ENCODE measurements at places on chromosomes 1 and 21. TPM values are rescaled to one million over a fixed set of nuclear protein-coding genes. Genes with fewer than 3 reads are reported as not detected.

- DNase-seq: no peak
These were observed 5.5 kb upstream of the LCE5A start for GRCh38 chr1:152505083-152505482.

DNA sequence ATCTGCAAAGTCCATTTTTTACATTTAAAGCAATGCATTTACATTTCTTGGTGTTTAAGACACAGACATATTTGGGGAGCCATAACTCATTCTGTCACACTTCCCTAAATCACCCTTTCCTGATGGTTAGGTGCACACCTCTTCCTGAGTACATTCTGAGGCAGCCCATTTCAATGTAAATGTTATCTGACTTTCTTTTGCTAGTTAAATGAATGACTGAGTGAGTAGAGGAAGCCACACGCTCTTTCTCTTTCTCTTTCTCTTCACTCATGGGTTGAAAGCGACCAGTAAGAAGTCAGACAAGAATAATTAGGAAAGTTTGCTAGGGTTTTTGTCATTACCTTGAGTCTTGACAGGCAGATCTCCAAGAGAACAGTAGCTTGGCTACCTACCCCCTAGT is 143.1 kb downstream of the S1PR1 start:
- no peak for DNase-seq

- no peak for DNase-seq
These were observed 27.7 kb downstream of the RRAGC start for GRCh38 chr1:38831731-38832369.

DNA sequence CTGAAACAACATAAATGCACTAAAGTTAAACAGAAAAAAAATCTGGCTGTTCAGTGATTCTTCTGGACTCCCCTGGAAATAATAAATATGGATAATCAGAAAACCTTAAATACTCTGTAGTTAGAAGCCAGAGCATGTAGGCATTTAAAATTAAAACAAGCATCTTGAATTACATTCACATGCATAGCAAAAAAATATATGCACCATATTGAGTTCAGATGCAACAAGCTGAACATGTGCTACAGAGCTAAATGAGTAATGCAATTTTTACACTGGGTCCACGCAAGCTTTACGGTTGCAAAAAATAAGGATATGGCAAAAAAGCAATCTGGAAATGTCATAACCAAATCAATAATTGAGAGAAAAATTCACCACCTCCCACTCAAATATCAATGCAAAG is 11.5 kb upstream of the KCNT2 start:
- no peak for DNase-seq

- no peak for DNase-seq
These were observed 72.4 kb downstream of the NTNG1 start for GRCh38 chr1:107213225-107213624.

GRCh38 chr21:34935452-34935851 is 113.7 kb downstream of the RUNX1 start:
- no peak for DNase-seq

GRCh38 chr1:204448344-204448964 is 36.8 kb upstream of the PPP1R15B start:
- DNase-seq: no peak

- peak; percentile 36 for DNase-seq
These were observed 36.2 kb upstream of the ZNF362 start for GRCh38 chr1:33219886-33220661.

- DNase-seq: no peak
These were observed 129.9 kb downstream of the SLC30A10 start for GRCh38 chr1:219798283-219799030.

- no peak for DNase-seq
These were observed 356.1 kb downstream of the BARHL2 start for GRCh38 chr1:90361026-90361425.

CLCNKA gene
- polyA plus RNA-seq: 187 TPM

CENPF gene
- 0.39 TPM for polyA plus RNA-seq

FAM72D gene
- 0.24 TPM for polyA plus RNA-seq

CD46 gene
- 119 TPM for polyA plus RNA-seq

IRF6 gene
- 24.0 TPM for polyA plus RNA-seq

LRRC39 gene
- 0.45 TPM for polyA plus RNA-seq
